HuH-7 (cell line): ENCODE measurements at places on chromosomes 16 and 17.

DNA sequence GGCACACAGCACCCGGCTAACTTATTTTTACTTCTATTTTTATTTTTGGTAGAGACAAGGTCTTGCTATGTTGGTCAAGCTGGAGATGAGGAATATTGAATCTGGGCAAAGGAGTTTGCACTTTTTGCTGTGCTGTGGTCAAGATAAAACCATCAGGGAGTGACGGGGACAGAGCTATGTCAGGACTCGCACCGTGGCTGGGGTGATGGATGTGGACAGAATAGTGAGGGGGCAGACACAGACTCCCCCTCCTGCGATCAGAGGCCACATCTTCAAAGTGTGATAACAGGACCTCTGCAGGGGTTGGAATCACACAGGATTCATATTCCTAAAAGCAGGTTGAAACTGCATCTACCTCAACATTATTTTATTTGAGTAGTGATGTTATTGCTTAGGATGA, 25.6 kb downstream of the IL21R start:
- no peak for DNase-seq

DNA sequence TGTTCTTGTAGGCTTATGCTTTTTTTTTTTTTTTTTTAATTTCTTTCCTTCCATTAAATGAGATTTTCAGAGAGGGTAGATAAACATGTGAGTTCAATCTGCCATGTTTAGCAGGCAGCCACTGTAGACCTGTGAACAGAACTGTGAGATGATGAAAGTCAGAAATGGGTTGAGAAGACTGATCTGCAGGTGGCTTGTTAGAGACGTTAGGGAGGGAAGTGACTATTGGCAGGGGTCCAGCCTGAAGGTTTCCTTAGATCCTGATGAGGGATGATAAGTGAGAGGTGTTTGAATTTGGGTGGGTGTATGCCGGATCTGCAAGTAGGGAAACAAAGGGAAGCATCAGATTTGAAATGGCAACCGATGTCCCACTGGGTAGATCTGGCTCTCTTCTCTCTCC, 157.8 kb downstream of the HS3ST3B1 start:
- no peak for DNase-seq

DNA sequence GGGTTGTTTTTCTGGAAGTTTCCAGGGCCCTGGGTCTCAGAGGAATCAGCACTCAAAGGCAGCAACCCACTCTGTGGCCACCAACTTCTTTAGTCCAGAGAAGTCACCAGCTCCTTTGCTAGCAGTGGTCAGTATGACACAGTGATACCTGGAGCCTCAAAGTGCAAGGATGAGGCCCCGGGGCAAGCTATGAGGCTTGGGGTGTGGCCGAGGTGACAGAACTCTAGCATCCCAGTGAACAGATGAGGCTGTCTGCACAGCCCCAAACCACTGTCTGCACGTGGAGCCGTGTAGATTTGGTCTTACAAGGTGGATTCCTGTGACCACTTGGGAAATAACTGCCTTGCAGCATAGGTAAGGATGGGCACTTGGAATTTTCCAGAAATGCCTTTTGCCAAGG, 24.9 kb downstream of the TEKT5 start:
- DNase-seq = no peak

- no peak for DNase-seq
Observed at GRCh38 chr17:12549499-12550041, 116.1 kb upstream of the MYOCD start.

- DNase-seq = no peak
Observed at GRCh38 chr17:82134101-82134500, 36.1 kb upstream of the FASN start.

GRCh38 chr17:38584350-38584925, 21.3 kb downstream of the SRCIN1 start:
- peak; percentile 89 for DNase-seq

- no peak for DNase-seq
Observed at GRCh38 chr17:47205419-47205963, 3.7 kb upstream of the MYL4 start.

DNA sequence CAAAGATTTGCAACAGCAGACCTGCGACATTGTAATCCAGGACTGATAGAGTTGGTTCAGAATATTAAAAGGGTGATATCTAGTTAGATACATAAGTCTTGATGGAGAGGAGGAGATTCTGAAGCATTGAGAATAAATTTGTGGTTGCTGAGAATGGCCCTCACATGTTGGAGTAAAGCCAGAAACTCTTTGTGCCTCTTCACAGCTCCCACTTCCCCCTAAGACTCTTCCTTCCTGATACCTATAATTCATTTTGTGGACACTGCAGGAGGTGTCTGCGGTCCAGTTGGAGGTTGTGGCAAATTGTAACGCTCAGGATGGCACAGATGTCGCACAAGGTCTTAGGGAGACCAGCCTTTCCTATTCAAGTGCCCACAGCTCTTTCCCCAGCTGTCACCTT, 17.5 kb downstream of the WWOX start:
- no peak for DNase-seq

DNA sequence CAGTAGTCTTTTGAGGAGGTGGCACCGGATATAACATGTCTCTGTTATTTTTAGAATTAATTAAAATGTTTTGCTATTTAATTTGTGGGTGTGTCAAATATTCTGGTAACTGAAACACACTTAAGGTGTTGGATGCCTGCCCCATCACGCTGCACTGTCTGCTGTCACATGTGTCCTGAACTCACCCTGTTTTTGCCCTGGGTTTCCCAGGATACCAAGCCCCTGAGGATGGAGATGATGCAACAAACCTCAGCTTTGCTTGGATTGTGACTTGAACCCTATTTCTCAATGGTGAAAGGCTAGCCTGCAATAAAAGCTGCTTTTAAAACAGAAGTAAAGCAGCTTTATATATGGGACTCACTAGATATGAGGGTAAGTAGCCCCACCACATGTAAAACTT, 11.5 kb upstream of the DUSP14 start:
- no peak for DNase-seq

DNA sequence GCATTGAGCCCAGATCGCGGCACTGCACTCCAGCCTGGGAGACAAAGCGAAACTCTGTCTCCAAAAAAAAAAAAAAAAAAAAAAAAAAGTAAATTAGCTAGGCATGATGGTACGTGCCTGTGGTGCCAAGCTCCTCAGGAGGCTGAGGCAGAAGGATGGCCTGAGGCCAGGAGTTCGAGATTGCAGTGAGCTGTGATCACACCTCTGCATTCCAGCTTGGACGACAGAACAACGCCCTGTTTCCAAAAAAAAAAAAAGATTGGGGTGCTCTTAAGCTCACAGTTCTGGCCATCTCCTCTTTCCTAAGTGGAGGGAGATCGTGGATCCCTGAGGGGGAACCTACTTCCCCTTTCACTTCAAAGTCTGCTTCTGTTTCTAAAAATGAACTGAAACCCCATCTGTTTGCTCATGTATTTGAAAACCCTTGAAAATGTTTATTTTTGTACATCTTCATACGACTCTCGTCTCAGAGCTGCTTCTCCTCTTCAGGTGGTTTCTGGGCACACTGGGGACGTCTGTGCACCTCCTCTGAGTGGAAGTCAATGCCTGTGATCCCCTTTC, 138.8 kb downstream of the PRKCA start:
- no peak for DNase-seq

DNA sequence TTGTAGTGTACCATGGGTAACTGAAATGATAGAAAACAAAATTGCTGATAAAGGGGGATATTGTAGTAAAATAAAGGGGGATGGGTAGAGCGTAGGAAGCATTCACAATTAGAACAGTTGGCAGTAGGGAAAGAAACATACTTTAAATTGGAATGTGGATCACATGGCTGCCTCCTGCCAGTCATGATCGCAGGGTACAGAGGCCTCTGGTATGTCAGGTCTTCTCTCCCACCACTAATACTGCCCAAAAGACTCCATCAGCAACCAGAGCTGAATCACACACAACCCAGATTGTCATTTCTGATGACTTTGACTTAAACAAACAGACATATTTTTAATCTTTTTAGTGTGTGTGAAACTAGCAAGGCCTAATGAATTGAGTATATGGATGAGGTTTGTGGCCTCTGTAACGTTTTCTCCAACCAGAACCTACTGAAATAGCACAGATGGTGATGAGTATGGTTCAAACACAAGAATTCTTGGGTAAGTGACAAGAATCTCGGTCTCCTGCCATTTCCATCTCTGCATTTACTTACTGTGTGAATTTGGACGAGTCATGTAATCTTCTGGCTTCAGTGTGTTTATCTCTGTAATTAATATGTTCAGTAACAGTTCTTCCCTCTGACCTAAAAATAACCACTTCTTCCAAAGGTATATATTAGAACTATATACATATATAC, 112.6 kb downstream of the USP22 start:
- DNase-seq = no peak

DNA sequence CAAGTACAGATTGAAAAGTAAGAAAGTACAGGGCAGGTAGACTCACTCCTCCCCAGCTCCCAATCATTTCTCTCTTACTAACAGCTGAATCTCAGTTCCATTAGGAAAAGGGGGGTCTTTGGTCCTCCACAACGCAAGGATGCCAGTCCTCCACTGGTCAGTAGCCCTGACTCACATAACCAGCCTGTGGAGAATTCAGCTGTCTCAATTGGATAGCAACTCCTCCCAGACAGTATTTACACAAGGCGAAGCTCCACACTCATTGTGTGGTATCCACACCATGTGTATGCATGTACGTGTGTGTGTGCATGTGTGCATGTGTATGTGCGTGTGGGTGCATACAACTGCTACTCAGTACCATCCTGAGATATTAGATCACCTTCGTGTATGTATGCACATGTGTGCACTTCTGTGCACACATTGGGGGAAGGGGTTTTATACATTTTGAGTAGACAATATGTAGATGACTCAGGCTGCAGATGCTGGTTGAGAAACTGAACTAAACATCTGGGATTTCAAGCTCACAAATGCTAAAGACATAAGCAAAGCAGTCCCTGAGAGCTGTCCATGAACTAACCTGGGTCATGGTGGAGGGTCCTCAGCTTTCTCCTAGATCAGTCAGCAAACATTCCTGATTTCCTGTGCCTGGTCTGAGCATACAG, 240.1 kb downstream of the SLC39A11 start:
- DNase-seq = no peak

- DNase-seq = no peak
Observed at GRCh38 chr16:6204945-6205344, 1107.3 kb upstream of the EEF2KMT start.

DNA sequence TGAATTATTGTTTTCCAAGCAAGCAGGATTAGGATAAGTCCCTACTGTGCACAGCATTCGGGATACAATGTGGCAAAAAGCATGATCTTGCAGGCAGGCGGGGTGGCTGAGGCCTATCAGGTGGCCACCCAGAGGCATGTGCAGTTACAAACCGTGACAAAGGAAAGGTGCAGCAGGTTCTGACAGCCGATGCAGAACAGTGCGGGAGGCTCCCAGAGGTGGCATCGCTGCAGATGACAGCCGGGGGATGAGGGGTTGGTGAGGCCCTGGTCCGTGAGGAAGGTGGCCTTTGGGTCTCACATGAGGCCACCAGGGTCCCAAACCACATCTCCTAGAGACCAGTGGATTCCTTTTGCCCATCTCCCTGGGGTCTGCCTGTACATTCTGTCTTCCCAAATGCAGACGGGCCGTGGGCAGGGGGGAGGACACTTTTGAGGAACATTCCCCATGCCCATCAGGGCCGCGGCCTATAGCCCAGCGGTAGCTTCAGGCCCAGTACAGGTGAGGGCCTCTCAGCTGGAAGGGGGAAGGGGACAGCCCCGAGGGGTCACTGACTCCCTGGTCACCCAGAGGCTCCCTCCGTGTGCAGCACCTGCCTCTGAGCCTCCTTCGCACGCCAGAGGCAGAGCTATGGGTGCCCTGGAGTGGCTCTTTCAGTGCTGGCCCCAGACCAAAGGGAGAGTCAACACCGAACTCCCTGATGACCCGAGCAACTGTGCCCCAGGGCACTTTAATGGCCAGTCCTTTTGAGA, 85.1 kb downstream of the SOCS1 start:
- DNase-seq = no peak

GRCh38 chr17:12261354-12261753, 240.7 kb downstream of the MAP2K4 start:
- no peak for DNase-seq

GRCh38 chr16:55330781-55331647, 7.0 kb downstream of the IRX6 start:
- no peak for DNase-seq

DNA sequence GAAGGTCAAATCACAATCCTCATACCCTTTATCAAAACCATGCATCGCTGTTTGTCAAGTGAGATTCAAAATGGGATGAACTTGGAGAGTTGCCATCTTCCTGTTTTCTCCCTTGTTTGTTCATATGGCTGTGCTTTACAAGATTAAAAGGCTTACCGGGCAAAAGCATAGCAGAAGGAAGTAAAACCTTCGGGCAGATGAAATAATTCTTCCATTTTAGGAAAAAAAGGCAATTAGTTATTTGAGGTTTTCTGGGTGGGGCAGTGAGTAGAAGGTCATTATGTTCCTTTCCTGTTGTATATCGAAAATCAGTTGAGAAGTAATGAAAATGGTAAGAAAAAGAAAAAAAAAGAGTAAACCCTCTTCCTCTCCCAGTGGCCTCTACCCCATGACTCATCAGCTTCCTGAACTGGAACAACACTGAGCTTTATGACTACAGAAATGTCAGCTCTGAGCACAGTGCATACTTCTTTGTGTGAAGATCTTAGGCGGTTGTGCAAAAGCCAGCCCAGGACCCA, 369.2 kb downstream of the CDH13 start:
- no peak for DNase-seq

DNA sequence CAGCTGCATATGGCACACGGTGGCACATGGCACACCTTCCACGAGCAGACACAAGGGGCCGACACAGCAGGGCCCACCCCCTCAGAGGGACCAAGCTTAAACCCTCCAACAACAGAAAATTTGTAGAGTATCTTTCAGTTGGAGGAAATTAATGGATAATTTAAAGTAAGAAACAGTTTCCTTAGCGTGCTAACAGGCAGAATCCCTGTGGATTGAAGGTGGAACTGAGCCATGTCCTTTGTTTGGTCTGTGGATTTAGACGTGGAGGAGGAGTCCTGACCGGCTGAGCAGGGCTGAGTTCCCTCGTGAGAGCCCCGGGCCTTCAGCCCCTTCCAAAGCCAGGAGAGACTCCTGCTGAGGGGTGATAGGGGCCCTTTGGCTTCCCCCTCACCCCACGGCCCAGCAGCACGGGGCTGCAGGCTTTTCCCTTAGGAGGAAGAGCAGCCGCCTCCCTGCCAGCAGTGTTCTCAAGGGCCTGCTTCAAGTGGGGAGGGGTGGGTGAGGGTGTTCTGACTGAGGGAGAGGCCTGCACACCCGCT, 1.4 kb upstream of the CYB561 start:
- no peak for DNase-seq

DNA sequence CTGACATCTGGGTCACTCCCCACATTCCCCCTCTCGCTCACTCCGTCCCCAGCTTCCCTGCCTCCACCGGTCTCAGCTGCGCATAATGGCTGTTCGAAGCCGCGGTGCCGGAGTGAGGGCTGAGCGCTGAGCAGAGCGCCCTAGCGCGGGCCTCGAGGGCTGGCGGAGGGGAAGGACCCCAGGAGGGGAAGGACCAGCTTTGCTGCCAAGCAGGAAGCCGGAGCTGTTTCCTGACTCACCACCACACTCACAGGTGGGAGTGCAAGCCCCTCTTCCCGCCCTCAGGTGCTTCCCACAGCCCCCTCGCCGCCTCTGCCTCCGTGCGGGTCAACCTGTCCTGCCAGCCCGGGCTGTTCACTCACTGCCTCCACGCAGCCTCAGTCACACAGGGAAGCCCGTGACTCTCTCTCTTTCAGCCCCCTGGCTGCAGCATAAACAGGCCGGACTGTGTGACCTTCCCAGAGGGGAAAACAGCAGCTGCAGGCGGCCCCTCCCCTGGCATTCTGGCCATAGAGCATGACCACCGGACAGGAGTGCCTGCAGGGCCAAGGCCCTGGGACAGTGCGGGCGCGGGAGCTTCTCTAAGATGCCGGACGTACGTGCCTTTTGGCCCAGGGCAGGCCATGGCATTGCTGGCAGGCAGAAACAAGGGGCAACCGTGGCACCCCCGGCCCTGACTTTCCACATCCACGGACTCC, 23.7 kb downstream of the SLC43A2 start:
- no peak for DNase-seq
